ENCODE measurements at places on chromosomes 7 and 10. TPM values are rescaled to one million over a fixed set of nuclear protein-coding genes. Genes with fewer than 3 reads are reported as not detected.

MAGI2 gene
- total RNA-seq, result 2.0 TPM

DNA sequence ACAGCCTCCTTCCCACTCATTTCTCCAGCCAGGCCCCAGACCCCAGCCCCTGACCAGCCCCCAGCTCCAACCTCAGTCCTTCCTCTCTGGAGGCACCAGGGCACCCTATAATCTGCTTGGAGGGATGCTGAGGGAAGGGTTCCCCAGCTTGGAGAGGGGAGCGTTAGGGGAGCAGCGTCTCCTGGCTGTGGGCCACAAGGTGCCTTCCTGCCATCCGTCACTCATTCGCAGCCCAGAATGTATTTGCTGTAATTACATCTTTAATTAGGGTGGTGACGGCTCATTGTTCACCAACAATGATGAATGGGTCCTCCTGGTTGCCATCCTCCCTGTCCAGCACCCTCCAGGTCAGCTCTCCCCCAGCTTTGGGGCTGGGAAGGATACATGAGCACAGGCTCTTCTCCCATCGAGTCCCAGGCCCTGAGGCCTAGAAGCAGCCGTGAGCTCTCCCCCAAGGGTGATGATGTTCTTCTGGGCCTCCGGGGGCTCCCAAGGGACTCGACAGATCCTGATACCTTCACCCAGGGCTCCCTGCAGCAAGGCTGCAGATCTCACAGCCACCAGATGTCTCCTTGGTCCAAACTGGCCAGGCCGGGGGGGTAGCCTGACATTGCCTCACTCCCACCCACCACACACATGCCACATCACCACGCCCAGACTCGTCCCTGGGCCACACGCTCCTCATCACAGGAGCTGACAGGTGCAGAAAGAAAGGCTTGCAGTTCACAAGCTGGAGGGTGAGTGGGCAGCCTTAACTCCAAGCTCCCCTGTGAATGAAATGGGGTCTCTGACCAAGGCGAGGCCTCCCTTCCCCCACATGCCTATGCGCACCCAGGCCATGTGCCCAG is 26.8 kb downstream of the POLL start:
- DNase-seq, result no peak

DNA sequence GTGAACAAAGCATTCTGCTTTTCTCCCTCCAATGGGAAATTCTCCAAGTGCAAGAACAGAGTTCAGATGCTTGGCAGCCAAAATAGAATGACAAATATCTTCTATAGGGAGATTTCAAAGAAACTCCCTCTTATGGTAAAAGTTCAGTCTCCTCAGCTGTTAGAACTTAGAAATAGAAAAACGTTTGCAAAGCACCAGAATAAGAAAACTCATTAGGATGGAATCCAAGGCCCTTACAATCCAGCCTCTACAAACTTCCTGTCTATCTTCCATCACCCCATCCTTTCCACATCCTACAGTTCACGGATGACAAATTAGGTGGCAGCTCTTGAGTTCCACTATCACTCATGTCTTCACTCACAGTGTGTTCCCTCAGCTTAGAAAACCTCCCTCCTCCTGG is 25.7 kb downstream of the FAM13C start:
- DNase-seq, result no peak

DNA sequence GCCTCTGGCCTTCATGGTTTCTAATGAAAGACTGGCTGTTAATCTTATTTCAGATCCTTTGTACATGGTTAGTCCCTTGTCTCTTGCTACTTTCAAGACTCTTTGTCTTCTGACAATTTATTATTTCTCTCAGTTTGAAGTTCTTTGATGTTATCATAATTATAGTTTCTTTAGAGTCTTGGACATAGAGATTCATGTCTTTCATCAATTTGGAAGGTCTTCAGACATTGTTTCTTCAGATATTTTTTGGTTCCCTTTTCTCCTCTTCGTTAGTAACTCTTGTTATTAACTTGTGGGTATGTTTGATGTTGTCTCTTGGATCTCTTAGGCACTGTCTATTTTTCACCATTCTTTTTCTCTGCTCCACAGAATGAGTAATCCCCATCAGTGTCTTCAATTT is 8.7 kb downstream of the ZNF37A start:
- DNase-seq, result no peak

DNA sequence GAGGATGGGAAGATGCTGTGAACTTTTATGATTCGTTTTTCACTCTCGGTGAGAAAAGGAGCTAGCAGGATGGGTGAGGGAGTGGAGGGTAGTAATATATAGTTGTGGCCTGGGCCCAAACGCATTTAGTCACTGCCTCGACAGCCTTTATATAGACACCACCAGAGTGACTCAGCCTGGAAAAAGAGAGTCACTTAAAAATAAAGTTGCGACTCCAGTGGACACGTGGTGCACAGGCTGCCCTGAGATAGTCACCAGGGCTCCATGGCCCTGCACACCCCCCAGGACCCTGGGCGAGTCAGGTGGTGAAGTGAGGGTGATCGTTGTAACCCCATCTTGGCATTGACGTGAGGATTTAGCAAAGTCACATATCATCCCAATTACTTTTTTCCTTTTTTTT is 106.7 kb downstream of the CUX1 start:
- no peak for DNase-seq

DNA sequence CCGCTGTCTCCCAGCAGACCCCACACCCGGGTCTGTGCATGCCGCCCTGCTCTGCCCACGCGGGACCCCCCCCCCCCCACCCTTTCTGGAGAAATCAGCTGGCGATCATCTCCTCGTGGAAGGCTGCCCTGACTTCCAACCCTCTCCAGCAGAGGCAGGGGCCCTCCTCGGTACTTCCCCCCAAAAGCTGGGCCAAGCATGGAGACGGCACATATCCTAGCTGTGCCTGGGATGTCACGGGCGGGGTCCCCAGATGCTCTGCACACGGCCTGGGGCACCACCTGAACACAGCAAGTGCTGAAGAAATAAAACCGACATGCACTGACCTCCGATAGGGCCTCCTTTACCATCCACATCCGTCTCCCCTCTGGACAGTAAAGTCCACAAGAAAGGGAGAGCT is 96.0 kb downstream of the DIP2C start:
- no peak for DNase-seq

PBLD gene
- 1.2 TPM for total RNA-seq

GRCh38 chr10:80580638-80581468 is 43.2 kb downstream of the SH2D4B start:
- DNase-seq, result no peak

DNA sequence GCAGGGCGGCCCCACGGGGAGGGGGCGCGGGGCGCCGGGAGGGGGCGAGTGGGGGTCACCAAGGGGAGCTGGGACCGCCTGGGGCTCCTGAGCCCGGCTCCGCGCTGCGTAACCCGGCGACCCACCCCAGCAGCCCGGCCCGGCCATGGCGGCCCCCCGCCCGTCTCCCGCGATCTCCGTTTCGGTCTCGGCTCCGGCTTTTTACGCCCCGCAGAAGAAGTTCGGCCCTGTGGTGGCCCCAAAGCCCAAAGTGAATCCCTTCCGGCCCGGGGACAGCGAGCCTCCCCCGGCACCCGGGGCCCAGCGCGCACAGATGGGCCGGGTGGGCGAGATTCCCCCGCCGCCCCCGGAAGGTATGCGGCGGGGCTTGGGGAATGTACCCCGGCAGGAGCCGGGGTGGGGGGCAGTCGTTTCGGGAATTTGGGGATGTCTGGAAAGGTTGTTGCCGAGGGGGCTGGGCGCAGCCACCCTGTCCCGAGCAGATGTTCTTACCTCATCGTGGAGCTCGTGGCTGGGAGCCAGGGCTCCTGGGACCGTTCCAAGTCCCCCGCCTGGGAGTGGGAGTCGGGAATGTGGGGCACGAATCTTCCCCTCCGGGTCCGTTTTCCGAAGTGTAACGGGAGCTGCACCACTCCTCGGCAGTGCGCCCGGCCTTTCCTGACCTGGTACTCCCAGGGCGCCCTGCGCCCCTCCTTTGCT is 431 bp downstream of the ZYX start:
- DNase-seq, result no peak

GRCh38 chr10:129741978-129742741 is 221.9 kb downstream of the EBF3 start:
- no peak for DNase-seq

SMO gene
- total RNA-seq, result 29.6 TPM

DNA sequence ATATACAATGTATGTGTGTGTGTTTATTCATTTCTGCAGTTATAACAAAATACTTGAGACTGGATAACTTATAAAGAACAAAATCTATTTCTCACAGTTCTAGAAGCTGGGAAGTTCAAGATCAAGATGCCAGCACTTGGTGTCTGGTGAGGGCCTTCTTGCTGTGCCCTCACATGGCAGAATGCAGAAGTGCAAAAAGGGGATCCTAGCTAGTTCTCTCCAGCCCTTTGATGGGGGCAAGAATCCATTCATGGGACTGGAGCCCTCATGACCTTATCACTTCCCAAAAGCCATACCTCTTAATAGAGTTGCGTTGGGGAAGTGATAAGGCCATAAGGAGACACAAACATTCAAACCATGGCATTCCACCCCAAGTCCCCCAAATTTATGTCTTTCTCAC is 8.4 kb downstream of the GRB10 start:
- peak; percentile 53 for DNase-seq

DNA sequence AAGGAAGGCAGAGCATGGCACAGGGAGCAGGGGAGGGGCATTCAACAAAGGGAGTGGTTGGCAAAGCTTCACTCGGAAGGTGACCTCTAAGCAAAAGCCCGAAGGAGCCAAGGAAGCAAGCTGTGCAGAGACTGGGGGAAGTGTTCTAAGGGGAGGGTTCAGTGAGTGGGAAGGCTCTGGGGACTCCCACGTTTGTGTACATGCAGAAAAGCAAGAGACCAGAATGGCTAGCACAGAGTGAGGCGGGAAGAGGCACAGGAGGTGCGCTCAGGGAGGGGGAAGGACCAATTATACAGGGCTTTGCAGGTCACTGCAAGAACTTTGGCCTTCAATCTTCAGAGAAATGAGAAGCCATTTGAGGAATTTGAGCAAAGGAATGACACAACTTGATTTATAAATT is 7.4 kb downstream of the ARHGAP21 start:
- no peak for DNase-seq

- peak; percentile 27 for DNase-seq
Measured at GRCh38 chr10:61899069-61899531, 2.4 kb upstream of the ARID5B start.

DNA sequence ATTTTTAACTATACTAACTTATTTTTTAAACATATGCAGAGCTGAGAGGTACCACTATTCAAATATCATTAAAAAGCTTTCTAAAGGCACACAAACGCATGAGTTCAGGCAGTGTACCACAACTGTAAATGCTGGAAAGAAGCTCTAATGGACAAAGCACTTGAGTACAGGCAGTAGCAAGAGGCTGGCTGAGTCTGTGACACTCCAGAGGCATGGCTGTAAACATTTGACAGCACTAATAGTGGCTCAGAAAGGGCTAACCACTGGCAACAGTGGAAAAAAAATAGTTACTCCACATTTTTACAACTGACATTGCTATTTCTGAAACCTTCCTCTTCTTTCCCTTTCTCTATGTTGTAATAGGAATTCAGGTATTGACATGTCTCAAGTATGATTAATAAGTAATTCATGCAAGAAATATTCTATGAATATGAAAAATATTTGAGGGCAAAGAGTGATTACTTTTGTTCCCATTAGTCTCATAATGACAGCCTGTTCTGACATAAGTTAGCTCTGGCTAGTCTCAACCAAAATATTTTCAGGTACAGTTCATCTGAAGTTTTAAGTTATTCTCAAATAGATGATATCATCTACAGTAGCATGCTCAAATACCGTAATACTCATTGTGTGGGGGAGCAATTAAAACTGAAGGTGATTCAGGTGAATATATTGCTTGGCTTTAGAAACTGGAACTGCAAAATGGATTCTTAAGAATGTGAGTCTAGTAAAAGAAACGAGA is 324.0 kb upstream of the POT1 start:
- no peak for DNase-seq

- DNase-seq, result no peak
Measured at GRCh38 chr7:126659124-126659523, 593.6 kb downstream of the GRM8 start.

TAS2R4 gene
- total RNA-seq, result 0.32 TPM

OPN1SW gene
- total RNA-seq, result not detected

IQUB gene
- 0.18 TPM for total RNA-seq

CPVL gene
- total RNA-seq, result 497 TPM

DNA sequence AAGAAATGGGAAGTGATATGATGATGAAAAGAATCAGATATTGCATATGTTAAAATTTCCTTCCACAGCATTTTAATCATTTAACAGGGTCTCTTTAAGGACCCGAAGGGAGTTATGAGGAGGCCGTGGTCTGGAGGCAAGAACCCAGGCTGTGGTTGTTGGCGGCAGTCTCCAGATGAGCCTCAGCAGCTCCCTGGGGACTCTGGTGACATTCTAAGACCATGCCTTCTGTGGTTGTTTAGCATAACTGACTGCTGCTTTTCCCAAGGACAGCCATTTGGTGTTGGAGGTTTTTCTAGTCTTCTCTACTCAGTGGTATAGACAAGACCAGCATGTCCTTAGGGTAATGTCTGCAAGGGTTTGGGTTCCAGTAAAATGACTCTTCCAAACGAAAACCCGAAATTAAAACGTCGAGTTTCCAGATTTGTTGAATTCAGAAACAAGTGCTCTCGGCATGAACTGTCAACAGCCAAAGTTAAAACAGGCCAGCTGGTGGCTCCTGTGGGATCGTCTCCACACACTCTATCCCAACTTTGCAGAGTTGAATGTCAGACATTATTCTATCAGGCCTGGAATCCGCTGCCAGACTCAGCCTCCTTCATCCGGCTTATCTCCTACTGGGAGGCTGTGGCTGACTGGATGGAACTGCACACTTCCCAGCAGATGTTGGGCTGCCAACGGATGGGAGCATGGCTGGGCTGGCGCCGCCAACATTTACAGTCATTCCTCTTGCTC is 183.1 kb downstream of the TAX1BP1 start:
- no peak for DNase-seq

GRCh38 chr7:135774284-135774683 is 25.7 kb upstream of the FAM180A start:
- no peak for DNase-seq

GRCh38 chr7:1959305-1959704 is 273.4 kb downstream of the MAD1L1 start:
- no peak for DNase-seq

GRCh38 chr10:48710647-48711275 is 26.1 kb downstream of the WDFY4 start:
- no peak for DNase-seq

CDK1 gene
- 65.6 TPM for total RNA-seq

DNA sequence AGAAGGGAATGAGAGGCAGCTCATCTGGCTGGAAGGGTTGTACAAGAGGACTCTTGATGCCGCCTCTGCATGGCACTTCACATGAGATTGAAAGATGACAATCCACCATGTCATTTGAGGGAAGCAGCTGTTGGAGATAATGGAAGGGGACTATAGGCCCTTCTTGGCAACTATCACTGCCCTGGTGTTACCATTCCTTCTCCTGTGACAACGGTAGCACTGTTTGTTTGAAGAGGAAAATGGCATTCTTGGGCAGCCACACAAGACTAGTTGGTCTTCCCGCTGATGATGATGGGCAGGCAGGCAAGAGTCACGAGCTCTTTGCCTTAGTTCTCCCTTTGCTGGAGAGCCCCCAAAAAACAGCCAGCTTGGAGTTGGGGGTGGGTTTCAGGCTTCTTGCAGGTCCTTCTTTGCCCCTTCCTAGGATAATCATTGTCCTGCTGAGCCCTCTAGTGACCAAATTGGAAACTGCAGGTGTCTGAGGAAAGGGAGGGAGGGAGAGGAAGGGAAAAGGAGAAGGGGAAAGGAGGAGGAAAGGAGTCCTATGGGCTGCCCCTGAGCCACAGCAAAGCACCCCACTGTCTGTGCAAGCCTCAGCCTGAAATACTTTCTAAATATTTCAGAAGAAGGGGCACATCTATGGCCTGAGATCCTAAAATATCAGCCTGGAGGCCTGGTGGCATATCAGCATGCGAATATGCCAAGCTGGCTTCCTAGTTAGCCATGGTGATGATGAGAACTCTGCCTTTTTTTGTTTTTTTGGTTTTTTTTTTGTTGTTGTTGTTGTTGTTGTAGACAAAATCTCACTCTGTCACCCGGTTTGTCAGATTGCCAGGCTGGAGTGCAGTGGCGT is 165.6 kb upstream of the KMT2E start:
- DNase-seq, result peak; percentile 95

FEZF1 gene
- total RNA-seq, result 2.1 TPM
